Nucleus accumbens (tissue), 56 donors: ENCODE measurements at places on chromosomes 2 and 18.

DNA sequence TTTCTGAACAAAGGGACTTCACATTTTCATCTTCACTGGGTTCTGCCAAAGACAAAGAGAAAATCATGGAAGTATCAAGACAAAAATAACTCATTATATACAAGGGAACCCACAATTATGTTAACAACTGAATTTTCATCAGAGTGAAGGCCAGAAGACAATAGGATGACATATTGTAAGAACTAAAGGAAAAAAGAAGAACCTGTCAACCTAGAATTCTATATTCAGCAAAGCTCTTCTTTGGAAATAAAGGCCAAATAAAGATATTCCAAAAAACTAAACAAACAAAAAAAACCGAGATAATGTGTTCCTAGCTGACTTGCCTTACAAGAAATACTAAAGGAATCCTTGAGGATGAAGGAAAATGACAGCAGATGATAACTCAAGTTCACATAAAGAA, 10.3 kb upstream of the ZCCHC2 start:
- DNase-seq, result no peak

DNA sequence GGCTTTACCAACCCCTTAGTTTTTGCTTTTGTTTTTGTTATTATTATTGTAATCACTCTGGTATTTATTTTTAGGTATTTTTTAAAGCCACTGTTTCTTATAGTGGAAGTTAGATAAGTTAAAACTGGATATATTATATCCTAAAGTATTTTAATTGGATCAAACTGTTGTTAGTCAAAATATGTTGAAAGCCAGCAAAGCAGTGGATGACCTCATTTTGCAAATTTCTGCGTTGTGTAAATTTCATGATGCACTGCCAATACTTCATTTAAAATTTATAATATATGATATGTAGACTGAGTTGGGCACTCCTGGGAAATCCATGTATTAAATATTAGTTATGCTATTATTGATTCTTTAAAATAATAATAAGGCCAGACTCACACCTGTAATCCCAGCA, 661.7 kb upstream of the NRXN1 start:
- no peak for DNase-seq

DNA sequence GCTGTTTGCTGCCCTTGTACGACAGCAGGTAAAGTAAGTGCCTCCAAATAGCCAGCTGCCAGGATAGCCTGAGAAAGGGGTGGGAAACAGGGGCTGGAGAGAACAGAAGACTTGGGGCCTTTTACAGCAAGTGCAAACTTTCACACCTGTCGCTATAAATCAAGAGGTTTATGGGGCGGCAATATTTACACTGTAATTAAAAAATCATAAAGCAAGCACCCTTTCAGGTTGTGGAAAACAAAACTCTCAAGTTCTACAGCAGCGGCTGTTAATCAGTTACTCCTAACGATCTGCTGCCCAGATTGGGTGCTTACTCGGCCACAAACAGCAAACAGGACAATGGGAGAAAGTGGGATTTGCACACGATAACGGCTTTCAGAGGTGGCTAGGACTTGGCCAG, 359.5 kb upstream of the ETAA1 start:
- no peak for DNase-seq

GRCh38 chr18:24601585-24601984, 141.1 kb downstream of the HRH4 start:
- DNase-seq, result no peak

GRCh38 chr2:107810734-107811133, 16.0 kb upstream of the RGPD4 start:
- DNase-seq, result no peak

- DNase-seq, result no peak
Observed at GRCh38 chr2:213089438-213089837, 62.0 kb downstream of the IKZF2 start.

GRCh38 chr2:241545106-241545505, 13.4 kb upstream of the BOK start:
- no peak for DNase-seq

GRCh38 chr2:127645395-127646291, at the start of gene GPR17:
GPR17 (plus strand) TSS chr2:127646153; CDS start chr2:127650736, 4,583 bp downstream.
- peak; percentile 56 for DNase-seq

DNA sequence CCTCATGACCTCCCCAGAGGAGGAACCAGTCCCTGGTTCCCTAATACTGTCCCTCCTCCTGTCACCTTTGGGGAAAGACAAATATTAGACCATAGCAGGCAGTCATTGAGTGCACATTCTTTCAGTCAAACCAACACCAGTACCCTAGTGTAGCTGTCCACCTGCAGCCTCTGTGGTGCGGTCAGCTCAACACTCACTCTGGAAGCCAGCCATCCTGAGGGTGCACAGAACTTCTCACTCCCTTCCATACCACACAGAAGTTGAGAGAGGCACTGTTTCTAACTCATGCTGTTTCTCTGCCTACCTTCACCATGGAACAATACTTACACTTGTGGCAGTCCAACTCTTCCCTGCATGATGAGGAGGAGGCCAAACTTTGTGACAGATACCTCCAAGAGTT, 232.6 kb upstream of the FBXO11 start:
- no peak for DNase-seq

GRCh38 chr2:38750011-38750890, 910 bp downstream of the SRSF7 start:
- no peak for DNase-seq

DNA sequence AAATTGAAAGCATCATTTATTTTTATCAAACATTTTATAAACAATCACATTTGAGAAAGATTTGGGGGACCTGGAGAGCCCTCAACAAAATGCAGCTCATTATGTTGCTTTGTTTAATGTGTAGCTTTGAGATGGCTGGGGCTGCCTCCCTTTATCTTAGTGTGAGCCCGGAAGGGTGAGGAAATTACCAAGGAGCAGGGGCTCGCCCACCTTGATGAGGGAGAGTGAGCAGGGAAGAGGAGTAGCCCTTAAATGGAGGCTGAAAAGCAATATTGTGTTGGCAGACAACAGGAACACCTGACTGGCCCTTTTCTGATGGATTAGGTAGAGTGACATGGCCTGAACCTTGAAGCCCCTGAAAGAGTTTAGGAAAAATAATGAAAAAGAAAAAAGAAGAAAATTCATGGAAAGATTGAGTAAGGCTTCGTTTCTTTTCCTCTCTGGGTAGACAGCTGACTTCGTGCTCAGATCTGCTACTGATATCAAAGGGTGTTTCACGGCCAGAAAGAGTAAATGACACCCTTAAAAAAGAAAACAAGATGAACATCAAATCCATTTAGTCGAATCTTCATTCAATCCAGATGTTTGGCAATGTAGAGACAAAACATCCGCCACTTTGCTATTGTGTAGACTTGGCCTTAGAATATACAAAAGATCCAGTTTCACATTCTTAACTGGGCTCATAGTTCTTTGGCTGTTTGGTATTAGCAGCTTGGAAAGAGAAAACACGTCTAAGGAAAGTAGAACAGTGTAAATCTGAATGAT, 206.5 kb upstream of the TCF4 start:
- DNase-seq, result no peak

- DNase-seq, result peak; percentile 33
Observed at GRCh38 chr2:221104361-221104811, 467.7 kb downstream of the EPHA4 start.

GRCh38 chr2:48248251-48248933, 281.6 kb upstream of the STON1 start:
- no peak for DNase-seq

- no peak for DNase-seq
Observed at GRCh38 chr18:44823782-44824181, 143.1 kb downstream of the SETBP1 start.

DNA sequence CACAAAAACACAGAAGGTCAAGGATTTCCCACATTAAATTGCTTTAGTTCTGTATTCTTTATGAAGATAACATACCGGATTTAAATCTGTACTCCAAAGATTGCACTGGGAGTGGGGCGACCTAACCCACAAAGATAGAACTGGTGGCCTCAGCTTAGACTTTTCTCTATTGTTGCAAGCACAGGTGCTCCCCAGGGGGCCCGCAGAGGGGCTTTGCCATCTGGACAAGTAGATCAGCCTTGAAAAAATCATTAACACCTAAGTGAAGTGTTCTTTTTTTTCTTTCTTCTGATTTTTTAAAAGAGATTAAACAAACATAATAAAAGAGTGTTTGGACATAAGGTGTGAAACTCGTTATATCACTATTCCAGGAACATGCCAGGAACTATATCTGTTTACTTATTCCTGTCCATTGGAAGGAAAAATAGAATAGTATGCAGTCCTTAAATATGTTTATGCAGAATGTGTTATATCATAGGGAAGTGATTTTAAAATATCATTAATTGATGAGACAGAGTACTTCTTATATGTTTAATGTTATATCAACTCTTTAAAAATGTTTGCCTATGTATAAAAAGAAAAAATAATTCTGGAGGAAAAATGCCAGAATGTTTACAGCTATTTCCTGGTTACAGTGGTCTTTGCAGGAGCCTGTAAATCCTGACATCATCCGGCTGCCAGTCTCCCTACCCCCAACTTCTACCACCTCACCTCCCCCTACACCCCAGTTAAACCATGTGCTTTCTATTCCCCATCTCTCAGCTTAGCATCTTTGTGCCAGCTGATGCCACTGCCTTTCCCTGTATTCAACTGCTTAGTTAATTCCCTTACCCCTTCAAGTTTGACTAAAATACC, 679.2 kb downstream of the CNTNAP5 start:
- no peak for DNase-seq

- DNase-seq, result no peak
Observed at GRCh38 chr2:7203056-7203467, 285.9 kb downstream of the RNF144A start.

DNA sequence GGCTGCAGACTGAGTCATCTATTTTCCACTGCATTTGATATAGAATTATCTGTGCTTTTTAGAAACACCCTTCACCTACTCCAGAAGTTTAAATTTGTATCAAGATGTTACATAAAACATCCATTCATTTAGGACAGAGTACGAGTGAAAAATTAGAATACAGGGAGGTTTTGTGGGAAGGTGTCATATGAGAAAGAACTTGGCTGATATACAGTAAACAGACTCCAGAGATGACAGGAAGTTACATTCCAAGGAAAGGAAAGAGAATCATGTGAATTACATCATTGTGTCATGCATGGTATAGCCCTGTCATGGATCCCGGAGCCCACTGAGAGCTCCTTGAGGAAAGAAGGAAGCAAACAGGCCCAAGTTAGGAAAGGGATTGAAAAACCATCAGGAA, 341.5 kb upstream of the PKDCC start:
- DNase-seq, result no peak

GRCh38 chr18:48809365-48809764, 141.4 kb downstream of the SMAD7 start:
- no peak for DNase-seq

DNA sequence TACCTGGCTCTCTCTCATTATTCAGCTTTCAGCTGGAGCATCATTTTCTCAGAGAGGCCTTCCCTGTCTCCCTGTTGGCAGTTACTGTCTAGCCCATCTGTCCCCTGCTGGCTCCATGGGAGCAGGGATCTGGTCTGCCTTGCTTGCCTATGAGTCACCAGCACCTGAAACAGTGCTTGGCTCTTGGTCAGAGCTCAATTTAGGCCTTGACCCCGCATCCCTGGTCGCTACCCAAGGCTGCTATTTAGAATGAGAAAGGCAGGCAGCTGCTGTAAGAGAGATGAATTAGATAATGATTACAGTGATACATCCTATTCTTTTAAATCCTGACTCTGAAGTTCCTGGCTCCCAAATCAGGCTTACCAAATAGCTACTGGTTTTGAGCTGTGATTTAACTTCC, 32.9 kb downstream of the KCNE4 start:
- no peak for DNase-seq

- DNase-seq, result no peak
Observed at GRCh38 chr2:113872201-113872600, 17.7 kb upstream of the ACTR3 start.
